ENCODE measurements at places on chromosomes 16 and 17.

- no peak for DNase-seq
Measured at GRCh38 chr16:13289515-13289914, 388.1 kb downstream of the SHISA9 start.

DNA sequence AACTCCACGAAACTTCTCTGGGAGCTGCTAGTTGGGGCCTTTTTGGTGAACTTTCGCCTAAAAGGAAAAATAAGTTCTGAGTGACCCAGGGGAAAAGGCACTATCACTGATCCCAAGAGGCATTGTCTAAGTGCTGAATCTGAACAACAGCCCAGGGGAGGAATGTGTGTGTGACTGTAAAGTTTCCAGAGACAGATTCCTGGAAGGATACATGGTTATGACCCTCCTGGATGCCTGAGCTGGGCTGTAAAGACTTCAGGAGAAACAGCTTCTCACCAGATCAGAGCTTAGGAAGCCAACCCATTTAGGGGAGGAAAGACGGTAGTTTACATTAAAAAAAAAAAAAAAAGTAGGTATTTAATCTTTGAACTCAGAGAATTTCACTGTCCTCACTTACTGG, 20.2 kb downstream of the HIGD1B start:
- no peak for DNase-seq

GRCh38 chr16:82360024-82360783, 190.2 kb upstream of the MPHOSPH6 start:
- DNase-seq = no peak

- no peak for DNase-seq
Measured at GRCh38 chr16:62254372-62254771, 218.1 kb upstream of the CDH8 start.

- DNase-seq = no peak
Measured at GRCh38 chr17:82118815-82119380, 20.9 kb upstream of the FASN start.

All from NK-92 treated with Interleukin-12 subunit alpha and Interleukin-12 subunit beta, amount 100 ng/mL, for 24 hours (cell line).